ENCODE measurements at places on chromosomes 2 and 18.

- DNase-seq = no peak
Observed at GRCh38 chr2:28053597-28053996, 163.1 kb downstream of the BABAM2 start.

DNA sequence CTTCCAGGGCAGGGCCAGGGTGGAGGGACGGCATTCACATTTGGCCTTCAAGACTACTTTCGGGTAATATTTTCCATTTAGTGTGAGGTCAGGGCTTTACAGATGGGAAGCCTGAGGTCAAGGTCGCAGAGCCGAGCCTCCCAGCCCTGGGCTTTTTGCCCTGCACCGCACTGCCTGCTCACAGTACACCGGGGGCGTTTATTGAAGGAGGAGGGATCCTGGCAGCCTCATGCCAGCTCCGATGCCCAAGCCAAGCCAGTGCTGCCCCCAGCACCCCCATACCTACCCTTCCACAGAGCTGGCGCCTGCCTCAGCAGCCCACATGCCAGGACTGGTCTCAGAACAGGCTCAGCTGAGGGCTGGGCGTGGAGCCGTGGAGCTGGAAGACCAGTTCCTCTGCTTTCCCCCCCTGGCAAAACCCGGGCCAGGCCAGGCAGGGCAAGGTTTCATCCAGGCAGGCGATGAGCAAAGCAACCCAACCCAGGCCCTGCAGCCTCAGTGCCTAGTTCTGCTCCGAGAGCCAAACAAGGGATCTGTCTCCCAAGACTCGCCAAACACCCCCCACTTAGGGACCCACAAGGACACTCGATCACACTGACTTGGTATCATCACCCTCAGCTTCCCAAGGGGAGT, 11.9 kb downstream of the SDC1 start:
- DNase-seq = no peak

GRCh38 chr2:237137626-237138323, 52.1 kb downstream of the COPS8 start:
- DNase-seq = no peak

DNA sequence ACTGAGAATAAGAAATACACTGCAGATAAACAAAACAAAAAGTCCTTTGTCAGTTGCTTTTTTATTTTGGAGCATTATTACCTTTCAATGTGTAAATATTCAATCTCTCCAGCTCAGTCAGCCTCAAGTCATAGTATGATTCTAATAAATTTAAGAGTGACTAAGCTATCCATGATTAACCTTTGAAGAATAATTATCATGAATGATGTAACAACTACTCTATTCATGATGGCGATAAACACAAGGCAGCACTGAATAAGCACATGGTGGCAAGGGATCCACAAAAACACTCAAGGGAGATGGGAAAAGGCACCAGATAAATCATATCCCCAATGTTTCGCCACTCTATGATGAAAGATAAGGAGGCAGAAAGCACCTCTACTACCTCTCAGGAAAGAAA, 67.0 kb downstream of the MAP4K3 start:
- DNase-seq = no peak

DNA sequence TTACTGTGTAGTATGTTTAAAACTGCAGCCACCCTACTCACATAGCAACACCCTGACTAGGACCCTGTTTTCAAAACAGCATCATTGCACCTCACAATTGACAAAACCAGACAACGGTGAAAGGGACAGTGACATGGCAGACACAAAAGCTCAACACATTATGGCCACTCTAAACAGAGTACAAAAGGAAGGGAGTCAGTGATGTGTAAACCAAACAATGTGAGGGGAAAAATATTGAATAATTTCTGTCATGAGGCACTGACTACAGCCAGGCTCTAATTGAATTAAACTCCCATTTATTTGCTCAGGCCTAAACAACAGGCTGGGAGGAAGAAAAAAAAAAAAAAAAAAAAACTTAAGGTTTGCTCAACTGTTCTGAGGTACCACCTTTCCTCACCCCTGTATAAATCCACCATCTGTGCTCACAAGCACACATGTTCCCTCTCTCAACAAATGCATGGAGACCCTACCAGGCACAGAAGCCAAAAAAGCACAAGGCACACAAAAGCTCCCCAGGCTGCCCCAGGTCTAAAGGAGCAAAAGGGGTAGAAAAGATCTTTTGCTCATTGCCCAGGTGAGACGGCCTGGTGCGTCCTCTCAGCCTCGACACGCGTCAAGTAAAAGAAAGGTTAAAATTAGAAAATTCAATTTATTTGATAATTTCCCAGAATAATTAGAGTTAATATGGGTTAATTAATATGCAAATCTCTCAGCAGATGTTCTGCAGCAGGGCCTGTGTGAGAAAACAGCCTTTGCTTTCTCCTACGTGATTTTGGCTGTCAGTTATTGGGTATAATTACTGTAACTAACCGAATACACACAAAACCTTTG, 80.9 kb downstream of the ZEB2 start:
- no peak for DNase-seq

GRCh38 chr2:57370882-57371585, 675.6 kb upstream of the VRK2 start:
- DNase-seq = no peak

DNA sequence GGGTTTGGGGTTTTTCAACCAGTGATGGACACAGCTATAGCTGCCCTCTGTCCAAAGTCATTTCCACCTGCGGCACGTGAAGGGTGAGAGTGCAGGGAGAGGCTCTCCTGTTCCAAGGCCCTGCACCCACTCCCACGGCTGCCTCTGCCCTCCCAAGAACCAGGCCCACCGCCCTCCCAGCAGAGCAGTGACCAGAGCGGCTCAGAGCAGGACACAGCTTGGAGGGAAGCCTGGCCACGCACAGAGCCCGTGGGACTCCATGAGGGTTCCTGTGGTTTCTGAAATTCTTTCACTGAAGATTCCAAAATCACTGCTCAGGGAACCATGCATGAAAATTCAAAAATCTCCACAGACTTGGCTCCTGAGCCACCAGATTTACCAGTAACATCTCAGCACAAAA, 67.3 kb upstream of the SALL3 start:
- no peak for DNase-seq

- peak; percentile 35 for DNase-seq
Observed at GRCh38 chr2:64018701-64019082, 536 bp downstream of the VPS54 start.

DNA sequence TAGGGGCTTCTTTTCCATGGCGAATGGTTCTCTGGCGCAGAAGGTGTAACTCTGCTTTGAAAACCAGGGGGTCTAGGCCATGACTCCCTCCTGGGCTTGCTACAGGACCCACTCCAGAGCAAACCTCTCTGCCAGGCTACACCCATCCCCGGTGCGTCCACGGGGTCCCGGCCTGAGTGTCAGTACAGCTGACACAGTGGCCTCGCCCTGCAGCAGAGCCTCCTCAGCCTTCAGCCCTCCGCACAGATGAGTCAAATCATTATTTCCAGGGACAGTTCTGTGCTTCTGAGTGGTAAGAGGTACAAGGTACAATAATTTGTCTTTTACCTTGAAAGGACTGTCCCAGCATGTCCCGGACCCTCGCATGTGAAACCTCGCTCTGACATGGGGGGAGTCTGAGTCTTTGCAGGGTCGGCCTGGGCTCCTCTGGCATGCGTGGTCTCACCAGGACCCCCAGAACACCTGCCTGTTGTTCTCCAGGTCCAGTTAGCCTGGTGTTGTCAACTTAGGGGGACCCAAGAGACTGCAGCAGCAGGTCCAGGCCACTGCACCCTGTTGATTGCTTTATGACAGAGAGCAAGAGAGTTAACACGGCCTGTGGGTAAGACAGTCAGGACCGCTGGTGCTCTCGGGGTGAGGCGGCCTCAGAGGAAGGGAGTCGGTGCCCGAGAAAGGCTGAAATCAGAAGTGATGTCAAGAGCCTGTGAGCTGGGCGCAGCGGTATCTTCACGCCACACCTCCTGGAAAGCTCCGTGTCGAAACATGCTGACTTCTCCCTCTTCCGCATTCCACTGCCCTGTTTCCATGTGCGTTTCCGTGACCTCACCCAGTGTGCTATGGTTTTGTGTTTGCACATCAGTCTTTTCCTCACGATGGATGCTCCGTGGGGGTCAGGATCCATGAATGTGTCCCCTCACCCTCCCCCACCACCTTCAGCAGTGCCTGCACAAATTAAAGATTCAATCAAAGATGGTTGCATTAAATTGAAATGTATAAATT, 340.1 kb downstream of the EIPR1 start:
- no peak for DNase-seq

DNA sequence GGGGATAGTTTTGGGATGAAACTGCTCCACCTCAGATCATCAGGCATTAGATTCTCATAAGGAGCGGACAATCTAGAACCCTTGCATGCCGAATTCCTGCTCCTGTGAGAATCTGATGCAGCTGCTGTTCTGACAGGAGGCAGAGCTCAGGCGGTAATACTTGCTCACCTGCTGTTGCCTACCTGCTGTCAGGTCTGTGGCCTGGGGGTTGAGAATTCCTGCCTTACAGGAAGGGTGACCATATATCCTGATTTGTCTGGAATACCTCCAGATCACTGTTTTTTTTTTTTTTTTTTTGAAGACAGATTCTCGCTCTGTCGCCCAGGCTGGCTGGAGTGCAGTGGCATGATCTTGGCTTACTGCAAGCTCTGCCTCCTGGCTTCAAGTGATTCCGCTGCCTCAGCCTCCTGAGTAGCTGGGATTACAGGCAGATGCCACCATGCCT, 21.7 kb downstream of the ACSL3 start:
- no peak for DNase-seq

GRCh38 chr18:37332219-37332618, 233.4 kb downstream of the CELF4 start:
- DNase-seq = no peak

DNA sequence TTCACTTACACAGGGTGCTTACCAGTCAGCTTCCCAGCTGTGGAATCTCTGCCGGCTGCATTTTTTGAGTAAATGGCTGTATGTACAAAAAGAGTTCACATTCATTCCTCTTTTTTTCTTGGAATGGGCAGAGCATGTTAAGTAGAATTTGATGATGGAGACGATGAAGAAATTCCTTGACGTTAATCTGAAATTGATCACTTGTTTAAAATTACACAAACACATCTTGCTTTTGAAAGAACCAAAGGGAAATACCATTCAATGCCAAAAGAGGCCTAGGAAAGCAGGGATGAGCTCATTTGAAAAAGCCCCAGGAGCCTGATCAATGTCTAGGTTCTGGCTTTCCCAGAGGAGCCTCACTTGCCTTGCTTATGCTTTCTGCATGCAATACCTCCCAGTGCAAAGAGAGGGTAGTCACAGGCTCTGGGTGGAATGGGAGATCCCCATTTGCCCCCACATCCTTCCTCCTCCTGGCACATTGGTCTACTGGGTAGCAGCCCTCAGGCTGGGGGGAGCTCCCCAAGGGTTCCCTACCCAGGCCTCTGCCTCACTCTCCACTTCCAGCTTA, 12.3 kb upstream of the SMAD7 start:
- DNase-seq = no peak

- DNase-seq = no peak
Observed at GRCh38 chr2:10188211-10188610, 65.7 kb downstream of the RRM2 start.

GRCh38 chr2:222572751-222573174, 83.1 kb downstream of the FARSB start:
- no peak for DNase-seq

- DNase-seq = no peak
Observed at GRCh38 chr2:149122516-149122915, 84.0 kb downstream of the LYPD6B start.

DNA sequence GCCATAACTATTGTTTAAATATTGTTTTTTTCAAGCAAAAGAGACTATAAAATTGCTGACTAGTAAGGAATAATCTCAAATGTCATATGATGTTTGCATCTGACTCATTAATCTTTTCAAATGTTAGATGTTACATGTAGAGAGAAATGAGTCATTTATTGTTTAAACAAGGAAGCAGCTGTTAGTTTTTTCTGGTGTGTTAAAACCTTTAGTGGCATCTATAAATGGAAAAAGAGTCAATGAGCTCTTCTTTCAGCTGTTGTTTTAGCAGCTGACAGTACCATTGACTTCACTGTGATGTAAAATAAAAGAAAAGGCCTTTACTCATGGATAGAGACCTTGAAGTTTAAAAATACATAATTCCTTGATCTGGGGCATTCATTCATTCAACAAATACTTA, 1.8 kb upstream of the KLHL41 start:
- DNase-seq = no peak

- DNase-seq = no peak
Observed at GRCh38 chr2:132669908-132670495, at the start of gene LYPD1. LYPD1 (minus strand) TSS chr2:132670205; CDS start chr2:132669932, 273 bp downstream.

DNA sequence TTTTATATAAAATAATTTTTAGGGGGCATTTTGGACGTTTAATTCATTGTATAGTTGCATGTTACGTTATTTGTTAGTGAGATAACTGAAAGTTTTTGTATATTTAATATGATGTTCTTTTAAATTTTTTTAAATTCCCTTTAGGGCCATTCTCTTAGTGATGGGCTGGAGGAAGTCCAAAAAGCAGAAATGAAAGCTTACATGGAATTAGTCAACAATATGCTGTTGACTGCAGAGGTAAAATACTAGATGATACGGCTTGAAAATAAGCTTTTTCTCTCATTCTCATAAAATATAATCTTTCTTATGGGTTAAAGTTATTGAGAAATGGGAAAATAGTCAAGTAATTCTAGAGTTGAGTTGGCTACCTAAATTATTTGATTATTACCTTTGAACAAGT, 58.9 kb downstream of the MTX2 start:
- DNase-seq = no peak

GRCh38 chr2:86224645-86225355, 25.5 kb downstream of the MRPL35 start:
- DNase-seq = no peak

GRCh38 chr2:59779571-59779970, 773.9 kb downstream of the BCL11A start:
- DNase-seq = no peak

- DNase-seq = no peak
Observed at GRCh38 chr2:209113026-209113425, 310.8 kb upstream of the MAP2 start.

- DNase-seq = no peak
Observed at GRCh38 chr2:171794918-171795317, 99.1 kb downstream of the SLC25A12 start.

DNA sequence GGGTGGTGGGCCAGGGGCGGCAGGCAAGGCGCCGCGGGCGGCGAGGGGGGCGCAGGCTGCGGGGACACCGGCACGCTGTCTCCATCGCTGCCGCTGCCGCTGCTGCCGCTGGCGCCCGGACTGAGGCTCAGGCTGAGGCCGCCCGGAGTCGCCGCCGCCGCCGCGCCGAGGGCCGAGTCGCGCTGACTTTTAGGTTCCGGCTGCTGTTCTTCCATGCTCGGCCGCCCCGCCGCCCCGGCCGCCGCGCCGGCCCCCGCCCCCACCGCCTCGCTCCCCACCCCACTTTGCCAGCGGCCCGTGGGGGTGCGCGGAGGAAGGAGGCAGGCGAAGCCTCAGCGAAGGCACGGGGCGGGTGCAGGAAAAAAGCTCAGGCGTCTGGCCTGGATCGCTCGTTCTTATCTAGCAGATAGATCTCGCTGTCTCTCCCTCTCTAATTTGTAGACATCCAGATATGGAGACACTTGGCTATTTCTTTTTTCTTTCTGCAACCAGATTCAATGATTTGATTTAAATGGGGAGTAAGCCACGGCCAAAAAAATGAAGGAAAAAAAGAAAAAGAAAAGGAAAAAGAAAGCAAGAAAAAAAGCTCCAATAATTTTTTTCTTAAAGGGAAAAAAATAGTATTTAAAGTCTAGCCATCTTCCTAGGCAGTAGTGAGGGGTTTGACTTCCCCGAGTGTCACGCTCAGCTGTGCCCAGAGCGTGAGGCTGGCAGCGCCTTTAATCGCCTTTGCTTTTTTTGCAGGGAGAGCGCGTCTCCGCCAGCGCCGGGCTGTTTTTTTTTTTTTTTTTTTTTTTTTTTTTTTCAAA, at the start of gene EN1:
EN1 (minus strand) TSS at position 696 of the 809 bp plus-strand sequence; CDS start at position 215, 481 bp downstream.
- no peak for DNase-seq

GRCh38 chr2:2333076-2333475, 2.0 kb upstream of the MYT1L start:
- DNase-seq = no peak

Data from stimulated activated CD4-positive, alpha-beta T cell treated with anti-CD3 and anti-CD28 coated beads, Interleukin-1b, Interleukin-23, amount 100 ng/mL, for 48 hours (primary cell).